Activated naive CD4-positive, alpha-beta T cell treated with anti-CD3 and anti-CD28 coated beads, Interleukin-2, amount 10 ng/mL, durations not matched to agents 7 days and 5 days (primary cell): ENCODE measurements at places on chromosomes 4 and X.

DNA sequence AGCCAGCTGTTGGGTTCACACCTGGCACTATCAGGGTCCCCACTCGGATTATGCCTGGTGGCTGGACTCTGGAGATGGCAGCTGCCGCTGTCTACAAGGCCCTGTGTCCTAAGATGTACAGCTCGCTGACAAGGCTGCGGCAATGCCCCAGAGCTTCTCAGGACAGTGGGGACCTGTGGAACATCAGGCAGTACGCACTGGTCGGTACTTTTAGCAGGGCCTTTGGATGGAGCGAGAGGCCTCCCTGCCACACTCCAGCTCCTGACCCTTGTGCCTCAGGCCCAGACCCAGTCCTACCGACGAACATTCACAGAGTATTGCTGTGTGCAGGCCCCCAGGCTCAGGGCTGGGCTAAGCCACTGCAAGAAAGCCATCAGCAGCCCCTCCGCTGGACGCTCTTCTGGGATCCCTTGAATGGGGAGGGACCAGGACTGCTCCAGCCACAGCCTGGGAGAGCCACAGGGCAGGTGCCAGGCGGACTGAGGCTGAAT, 45.7 kb upstream of the HMX1 start:
- DNase-seq = peak; percentile 5

GRCh38 chrX:54695231-54695630, 102.8 kb downstream of the ITIH6 start:
- no peak for DNase-seq

DNA sequence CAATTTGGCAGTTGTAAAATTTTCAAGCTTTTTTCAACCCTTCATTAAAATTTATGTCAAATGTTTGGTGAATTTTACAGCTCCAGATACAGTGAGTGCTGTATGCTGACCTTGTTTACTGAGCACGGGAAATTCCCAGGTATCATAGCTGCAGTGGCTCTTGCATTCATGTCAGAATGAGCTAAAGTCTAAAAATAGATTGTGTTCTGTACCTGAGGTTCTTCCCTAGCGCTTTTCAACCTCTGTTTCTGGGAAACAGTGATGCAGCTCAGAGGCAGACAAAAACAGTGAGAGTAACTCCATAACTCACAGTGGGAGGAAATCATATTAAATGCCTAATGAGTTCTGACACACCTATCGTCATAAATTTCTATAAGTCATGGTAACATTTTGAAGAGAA, 393.8 kb upstream of the GNPDA2 start:
- no peak for DNase-seq

- DNase-seq = no peak
Measured at GRCh38 chr4:175531405-175532091, 280.5 kb downstream of the GPM6A start.

DNA sequence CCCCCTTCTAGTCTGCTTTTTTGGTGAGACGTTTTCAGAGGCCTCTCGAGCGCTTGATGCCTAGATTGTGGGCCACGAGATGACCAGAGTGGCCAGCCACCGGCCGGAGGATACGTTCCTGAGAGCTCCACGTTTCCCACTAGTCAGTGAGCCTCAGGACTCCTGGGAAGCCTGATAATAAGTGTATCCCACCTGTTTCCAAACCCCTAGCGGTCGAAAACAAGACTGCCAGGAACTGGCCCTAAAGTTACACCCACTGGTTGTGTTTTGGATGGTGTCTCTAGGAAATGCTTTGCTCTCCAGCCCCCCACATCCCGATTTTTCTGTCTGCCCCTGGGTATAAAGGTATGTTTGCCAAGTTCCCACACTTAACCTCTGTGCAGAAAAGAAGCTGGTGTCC, 4.6 kb upstream of the RS1 start:
- DNase-seq = no peak

- no peak for DNase-seq
Measured at GRCh38 chr4:15343581-15343980, 84.3 kb upstream of the C1QTNF7 start.

DNA sequence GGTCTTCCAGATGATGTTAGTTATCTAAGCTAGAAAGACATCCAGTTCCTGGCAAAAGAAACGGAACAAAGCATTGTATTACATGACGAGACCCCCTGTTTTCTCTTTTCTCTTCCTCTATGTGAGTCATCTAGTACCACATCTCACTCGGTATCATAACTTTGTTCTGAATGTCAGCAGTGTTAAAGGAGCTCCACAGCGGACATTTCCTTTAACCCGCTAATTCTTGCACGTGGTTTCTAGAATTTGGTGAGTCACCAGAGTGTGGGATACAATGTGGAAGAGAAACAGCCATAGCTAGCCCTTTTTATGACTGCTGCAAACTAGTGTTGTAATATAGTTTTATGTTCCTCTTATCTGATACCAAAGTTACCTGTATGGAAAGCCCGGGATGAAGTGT, 243.7 kb downstream of the TENM3 start:
- DNase-seq = no peak

GRCh38 chrX:7996414-7996813, 69.2 kb upstream of the PNPLA4 start:
- DNase-seq = peak; percentile 36

DNA sequence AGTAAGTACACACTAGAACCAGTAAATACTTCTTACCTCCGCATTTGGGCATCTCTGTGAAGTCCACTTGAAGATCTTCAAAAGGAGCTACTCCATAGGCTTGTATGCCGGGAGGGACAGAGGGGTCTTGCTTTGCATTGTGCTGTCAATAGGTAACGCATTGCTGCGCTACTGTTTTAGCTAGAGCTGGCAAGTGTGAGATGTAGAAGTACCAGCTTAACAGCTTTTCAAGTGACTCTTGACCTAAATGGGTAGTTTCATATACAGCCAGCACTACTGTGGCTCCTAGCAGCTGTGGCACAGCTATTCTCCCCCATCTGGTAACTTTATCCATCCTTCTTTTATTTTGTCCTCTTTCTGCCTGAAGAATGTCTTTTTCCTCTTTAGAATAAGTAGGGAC, 205.3 kb upstream of the KLF8 start:
- DNase-seq = no peak

GRCh38 chr4:111671756-111672155, 473.5 kb upstream of the FAM241A start:
- DNase-seq = no peak

DNA sequence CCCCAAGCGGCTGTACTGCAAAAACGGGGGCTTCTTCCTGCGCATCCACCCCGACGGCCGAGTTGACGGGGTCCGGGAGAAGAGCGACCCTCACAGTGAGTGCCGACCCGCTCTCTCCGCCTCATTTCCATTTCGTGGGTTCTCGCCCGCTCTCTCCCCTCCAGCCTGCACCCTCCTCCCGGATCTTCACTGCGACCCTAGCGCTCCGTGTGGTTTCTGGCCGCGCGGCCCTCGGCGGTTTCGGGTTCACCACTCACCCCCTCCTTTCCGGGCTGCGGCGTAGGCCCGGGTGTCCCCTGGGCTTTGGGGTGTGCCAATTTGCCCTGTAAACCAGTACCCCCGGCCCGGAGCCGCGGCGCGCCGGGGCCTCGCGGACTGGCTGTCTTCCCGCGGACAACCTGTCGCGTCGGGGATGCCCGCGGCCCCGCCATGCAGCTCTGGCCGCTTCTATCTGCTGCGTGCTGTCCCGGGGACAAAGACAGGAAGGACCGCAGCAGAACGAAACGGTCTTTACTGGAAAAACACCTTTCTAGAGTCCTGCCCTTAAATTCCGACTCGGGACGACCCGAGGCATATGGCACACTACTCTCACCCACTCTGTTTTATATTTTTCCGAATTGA, 737 bp downstream of the FGF2 start:
- DNase-seq = peak; percentile 32

GRCh38 chr4:78227411-78228057, 170.4 kb downstream of the FRAS1 start:
- no peak for DNase-seq

- DNase-seq = no peak
Measured at GRCh38 chrX:111507933-111508332, 3.5 kb upstream of the SERTM2 start.

DNA sequence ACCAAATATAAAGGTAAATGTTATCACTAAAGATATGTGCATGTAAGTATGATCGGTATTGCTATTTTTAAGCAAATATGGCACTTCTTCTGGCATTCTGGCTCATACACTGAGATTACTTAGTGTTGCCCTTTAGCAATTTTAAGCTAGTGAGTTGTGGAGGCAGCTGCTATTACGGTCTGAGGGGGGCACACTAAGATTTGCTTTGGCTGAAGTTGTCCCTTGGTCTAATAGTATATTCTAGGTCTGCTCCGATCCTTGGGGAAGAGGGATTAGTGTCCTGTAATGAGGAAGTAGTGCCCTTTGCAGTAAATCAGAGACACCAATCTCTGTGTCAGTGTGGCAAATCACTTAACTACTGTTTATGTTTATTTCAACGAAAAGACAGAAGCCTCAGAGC, 196.5 kb upstream of the FTHL17 start:
- DNase-seq = no peak

GRCh38 chrX:11304829-11305228, 11.6 kb downstream of the AMELX start:
- no peak for DNase-seq
